ENCODE measurements at places on chromosomes 5 and 9.
A peak's percentile ranks its signal among the peaks of the same experiment; 100 is the strongest.

DNA sequence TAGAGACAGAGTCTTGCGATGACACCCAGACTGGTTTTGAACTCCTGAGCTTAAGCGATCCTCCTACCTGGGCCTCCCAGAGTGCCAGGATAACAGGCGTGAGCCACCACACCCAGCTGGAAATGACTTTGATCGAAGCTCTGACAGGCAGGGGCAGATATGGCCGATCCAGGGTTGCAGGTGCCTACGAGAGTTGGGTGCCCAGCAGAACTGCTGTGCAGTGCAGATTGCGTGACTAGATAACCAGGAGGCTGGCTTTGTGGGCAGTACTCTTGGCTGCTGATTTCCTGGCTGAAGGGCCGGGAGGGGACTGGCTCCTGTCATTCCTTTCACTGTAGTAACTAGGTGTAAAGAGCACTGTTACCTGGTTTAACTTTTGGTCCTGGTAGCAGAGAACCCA is 11.8 kb downstream of the TBC1D13 start:
- DNase-seq, result no peak

GRCh38 chr5:172530878-172531703 is 76.8 kb upstream of the SH3PXD2B start:
- no peak for DNase-seq

- DNase-seq, result no peak
Observed at GRCh38 chr5:143409926-143410325, 6.4 kb upstream of the NR3C1 start.

DNA sequence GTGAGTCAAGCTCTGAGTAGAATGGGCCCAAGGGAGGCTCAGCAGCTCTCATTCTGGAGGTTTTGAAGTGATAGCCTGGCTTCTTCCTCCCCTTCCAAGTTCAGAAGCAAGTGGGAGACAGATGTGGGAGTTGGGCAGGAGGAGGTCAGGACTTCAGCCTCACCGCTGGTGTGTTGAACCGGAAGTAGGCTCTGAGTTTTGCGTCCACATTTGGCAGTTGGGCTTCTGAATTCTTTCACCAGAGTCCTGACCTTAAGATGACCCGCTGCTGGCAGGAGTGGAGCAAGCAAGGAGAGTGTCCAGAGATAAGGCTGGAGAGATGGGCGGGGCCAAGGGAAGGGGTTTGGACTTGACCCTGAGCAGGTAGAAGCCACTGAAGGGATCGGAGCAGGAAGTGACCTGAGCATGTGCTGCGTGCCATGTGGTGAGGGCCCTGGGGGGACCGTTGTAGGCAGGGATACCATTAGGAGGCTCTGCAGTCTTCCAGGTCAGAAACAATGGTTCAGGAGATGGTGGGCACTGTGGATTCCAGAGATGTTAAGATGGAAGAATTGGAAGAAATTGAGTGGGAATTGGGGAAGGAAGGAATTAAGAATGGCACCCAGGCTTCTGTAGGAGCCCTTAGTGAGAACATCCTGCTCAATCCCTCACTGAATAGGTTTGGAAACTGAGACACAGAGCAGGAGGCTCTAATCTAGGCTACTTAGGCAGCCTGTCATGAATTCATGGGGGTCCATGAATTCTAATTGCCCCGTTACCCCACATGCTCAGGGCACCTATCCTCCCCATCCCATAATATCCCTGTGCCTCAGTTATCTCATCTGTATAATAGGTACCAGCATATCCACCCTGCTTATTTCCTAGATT is 25.9 kb downstream of the GALNT12 start:
- no peak for DNase-seq

GRCh38 chr5:62371409-62371808 is 32.3 kb downstream of the DIMT1 start:
- DNase-seq, result no peak

DNA sequence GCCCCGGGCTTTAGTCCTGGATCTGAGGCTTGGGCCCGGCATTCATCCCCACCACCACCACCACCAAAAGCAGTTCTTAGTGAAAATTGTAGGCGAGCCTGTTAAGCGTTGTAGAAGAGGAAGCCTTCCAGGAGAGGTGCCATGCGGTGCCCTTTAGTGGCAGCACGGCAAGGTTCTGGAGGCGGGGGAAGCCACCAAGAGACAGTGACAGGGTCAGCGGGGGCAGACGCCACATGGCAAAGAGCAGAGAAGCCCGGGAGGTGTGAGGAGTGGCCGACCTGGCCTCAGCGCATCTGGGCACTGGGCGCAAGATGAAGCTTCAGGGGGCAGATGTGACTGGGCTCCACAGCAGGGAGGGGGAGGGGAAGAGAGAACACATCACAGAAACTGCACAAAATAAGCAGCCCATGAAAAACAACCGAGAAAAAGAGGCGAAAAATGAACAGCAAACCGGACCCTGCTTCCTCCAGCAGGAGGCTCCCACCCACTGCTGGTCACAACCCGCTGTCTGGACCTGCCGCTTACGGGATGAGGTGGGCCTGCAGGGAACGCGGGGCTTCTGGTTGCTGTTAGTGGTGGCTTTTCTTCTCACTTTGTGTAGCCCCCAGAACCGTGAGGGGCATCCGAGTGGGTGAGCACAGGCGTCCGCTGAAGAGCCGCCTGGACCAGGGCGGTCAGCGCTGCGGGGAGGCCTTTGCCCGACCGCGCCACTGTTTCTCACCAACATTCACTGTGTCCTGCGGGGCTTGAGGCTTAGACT is 4.3 kb downstream of the LRRC14B start:
- no peak for DNase-seq

- DNase-seq, result no peak
Observed at GRCh38 chr5:124665035-124665434, 81.4 kb downstream of the ZNF608 start.

DNA sequence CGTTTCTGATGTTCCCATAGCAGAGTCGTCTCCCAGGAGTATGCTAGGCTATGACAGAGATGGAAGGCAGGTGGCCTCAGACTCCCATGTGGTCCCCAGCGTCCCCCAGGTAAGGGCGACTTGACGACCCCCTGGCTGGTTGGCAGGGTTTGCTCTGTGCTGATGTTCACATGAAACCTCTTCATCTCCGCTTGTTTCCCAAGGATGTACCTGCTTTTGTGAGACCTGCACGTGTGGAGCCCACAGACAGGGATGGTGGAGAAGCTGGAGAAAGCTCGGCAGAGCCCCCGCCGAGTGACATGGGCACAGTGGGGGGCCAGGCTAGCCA is 108.3 kb downstream of the WNK2 start:
- no peak for DNase-seq

DNA sequence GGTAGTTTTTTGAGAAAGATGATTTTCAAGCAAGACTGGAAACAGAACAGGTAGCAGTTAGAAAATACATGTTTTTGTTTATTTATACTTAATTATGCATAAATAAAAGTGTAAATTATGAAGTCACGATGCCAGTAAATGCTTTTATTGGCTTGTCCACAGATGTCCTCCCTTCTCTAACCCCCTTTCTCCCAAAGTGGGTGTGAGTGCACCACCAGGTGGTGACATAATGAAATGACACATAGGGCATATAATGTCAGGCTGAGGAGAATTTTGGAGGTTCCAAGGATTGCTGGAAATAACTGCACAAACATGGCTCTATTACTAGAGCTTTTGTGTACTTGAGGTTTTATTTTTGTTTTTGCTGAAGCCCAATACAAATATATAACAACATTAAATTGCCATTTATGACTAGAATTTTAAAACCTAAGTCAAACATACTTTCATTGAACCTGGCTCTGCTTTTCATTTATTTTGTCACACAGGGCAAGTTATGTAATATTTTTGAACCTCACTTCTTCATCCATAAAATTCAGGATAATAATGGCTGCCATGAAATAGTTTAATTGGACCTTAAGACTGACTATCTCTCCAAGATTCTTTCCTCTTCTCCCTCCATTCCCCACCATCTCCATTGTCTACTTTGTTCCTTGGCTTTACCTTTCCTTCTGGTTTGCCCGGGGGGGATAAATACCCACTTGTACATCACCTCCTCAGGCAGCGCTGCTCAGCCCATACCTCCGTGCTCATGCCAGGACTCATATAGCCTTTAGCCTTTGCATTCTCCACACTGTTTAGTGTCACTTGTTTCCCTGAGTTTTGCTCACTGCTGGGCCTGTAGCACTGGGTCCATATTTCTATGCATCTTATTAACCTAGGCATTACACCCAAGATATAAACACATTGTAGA is 168.8 kb downstream of the PDE4D start:
- DNase-seq, result no peak

DNA sequence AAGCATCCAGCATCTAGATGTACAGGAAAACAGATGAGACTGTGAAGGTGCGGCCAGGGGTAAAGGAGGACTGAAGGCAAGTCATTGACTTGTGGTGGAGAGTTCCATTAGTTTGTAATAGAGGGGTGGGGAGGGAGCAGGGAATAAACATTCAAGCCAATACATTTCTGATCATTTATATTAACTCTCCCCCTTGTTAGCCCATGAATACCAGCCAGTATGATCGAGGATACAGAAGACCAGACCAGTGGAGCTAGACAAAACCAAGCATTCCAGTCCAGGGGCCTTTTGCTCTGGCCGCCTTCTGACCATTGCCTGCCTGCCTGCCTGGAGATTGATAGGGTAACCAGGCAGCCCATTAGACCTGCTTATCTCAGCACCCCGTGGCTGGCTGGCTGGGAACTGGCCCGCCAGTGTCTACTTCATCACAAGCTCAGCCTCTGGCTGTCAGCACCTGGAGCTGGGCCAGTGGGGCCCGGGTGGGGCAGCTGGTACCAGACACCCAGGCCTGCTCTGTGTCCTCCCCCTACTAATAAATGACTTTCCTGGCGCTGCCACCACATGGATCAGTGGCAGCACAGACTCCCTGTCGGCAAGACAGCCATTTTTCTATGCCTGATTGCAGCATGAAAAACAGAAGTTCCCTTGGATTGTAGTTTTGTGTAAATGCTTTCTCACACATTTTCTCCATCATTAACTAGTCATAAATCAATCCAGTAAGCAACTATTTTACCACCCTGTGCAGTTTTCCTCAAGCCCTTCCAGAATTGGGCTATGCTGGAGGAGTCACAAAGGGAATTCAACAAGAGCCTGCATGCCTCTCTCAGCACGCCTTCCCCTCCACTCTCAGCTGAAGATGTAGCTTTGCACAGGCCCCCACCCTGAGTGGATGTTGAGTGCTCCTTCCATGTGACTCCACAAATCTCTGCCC is 181.3 kb downstream of the SNCAIP start:
- no peak for DNase-seq

DNA sequence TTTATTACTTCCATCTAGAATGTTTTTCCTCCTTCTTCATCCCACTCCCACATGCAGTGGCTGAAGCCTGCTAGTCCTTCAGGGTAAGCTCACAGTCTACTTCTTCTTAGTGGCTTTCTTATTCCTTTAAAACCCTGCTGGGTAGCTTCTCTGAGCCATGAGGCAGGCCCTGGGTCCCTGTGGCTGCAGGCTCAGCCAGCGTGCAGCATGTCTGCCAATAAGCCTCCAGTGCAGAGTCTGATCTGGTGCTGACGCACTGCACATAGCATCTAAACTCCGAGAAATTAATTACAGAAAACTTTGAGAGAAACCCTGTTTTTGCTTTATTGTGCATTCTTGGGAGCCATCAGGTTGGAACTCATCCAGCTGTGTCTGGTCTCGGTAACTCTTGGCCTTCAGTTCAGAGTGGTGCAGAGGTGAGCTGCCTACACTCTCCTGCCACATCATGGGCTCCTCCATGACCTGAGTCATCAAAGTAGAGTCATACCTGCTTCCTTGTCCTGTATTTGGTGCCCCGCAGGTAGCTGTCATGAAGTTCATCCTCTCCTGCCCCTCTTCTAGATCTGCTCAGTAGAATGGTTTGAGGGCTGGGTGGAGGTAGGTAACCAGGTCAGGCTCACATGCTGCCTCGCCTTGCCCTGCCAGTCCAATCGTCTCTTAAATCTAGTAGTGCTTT is 339.4 kb downstream of the KDM4C start:
- no peak for DNase-seq

GRCh38 chr5:166695326-166695725 is 1596.1 kb upstream of the WWC1 start:
- no peak for DNase-seq

- DNase-seq, result no peak
Observed at GRCh38 chr5:138491284-138491648, 26.0 kb downstream of the EGR1 start.

DNA sequence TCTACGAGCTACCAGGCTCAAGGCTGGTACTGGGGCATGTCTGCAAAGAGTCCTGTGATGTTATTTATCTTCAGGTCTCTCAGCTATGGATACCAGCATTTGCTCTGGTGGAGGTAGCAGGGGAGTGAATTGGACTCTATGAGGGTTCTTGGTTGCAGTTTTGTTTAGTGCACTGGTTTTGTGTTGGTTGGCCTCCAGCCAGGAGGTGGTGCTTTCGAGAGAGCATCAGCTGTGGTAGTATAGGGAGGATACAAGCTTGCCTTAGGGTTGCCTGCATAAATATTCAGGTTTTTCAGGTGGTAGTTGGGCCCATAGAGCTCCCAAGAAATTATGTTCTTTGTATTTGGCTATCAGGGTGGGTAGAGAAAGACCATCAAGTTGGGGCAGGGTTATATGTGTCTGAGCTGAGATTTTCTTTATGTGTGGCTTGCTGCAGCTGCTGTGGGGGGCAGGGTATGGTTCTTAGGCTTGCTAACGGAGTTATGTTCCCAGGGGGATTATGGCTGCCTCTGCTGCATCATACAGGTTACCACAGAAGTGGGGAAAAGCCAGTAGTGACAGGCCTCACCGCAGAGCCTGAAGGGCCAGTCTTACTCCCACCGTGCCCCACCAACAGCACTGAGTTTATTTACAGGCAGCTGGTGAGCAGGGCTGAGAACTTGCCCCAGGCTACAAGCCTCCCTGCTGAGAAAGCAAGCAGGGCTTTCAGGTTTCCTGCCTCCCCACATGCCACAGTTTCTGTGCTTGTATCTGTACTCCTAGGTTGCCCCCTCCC is 9.7 kb upstream of the RIOK2 start:
- DNase-seq, result no peak

- DNase-seq, result no peak
Observed at GRCh38 chr5:370311-370958, 48.9 kb downstream of the AHRR start.

- DNase-seq, result no peak
Observed at GRCh38 chr5:30871196-30871595, 322.3 kb upstream of the CDH6 start.

GRCh38 chr5:93583768-93584595 is 960 bp downstream of the NR2F1 start:
- peak; percentile 25 for DNase-seq

- no peak for DNase-seq
Observed at GRCh38 chr9:126852086-126852688, 8.3 kb upstream of the ZBTB34 start.
